ENCODE measurements at places on chromosomes 3 and 15.

DNA sequence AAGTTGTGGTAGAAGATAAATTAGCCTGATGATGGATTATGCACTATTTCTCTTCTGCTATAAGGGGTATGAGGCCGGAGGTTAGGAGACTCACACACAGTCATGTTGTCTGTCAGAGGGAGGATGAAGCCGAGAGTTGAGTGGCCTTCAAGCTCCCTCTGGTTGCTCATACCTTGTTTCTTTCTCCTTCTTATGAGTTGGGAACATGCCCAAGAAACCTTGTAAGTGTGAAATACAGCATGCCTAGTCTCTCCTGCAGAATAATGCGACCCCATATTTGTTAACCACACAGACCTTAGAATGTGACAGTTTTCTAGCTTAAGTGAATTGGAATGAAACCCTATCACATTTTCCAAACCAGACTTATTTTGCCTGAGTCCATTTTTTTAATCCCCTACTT lies 366.7 kb downstream of the PTPRG start:
- no peak for DNase-seq

DNA sequence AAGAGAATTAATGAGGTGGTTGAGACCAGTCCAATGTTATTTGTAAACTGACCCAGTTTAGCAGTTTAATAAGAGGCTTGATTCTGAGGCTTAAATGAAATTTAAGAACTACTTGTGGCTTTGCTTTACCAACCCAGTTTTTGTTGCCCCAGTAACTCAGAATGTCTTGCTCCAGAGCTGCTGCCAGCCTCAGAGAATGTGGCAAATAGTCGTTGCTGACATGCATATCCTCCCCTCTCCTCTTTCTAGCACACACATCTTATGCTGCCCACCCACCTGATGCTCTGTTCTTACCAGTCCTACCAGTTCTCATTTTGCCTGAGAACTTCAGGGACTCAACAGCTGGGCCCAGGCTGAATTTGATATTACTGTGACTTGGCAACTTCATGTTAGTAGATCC lies 92.4 kb upstream of the TSC22D2 start:
- no peak for DNase-seq

DNA sequence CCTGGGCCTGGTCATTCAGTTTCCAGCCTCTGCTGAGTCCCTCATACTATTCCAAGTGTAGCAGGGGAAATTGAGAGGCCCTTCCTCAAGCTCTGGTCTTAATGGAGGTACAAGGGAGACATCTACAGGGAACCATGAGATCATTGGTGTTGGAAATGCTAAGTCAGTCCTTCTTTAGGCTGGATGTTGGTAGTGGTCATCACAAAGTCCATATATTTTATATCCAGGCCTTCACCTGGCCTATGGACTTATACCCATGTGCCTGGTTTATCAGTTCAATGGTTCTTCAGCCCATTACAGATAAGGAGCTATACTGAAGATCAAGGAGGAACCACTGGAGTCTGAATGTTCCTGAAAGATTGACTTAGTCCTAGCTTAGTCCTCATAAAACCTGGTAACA lies 135.0 kb downstream of the STAG1 start:
- DNase-seq, result no peak

GRCh38 chr15:66877477-66878271 lies 175.6 kb downstream of the SMAD6 start:
- no peak for DNase-seq

GRCh38 chr15:77060546-77060945 lies 10.4 kb downstream of the TSPAN3 start:
- no peak for DNase-seq

GRCh38 chr15:95866711-95867440 lies 463.6 kb upstream of the NR2F2 start:
- no peak for DNase-seq

GRCh38 chr3:116191409-116191808 lies 253.9 kb downstream of the LSAMP start:
- DNase-seq, result no peak

Data from HT-29 (cell line).